ENCODE measurements at places on chromosomes 1 and 21. TPM values are rescaled to one million over a fixed set of nuclear protein-coding genes. Genes with fewer than 3 reads are reported as not detected.
A peak's percentile ranks its signal among the peaks of the same experiment; 100 is the strongest.

DNA sequence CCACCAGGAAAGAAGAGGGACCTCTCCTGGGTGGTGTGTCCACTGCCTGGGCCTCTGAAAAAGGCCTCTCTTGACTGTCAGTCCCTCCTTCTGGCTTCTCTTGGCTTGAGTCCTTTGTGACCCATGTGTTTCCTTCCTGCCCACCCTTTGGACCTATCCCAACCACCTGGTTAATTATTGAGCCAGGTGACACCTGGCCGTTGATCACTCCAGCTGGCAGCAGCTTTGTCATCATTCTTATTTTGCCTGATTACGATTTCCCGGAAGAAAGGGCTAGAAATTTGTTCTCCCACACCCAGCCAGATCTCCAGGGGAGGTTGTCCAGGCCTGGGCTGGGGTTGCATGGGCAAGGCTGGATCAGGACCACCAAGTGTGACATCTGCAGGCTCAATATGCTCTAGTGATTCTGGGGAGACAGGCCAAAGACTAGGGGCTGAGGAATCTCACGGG, 24.8 kb downstream of the CSF1 start:
- H3K4me3 ChIP-seq: no peak overlapping the region
- H3K27ac ChIP-seq: no peak overlapping the region
- no peak for DNase-seq
- H3K27me3 ChIP-seq: no peaks in the 10 kb centered on the region
- H3K36me3 ChIP-seq: no peaks in the 10 kb centered on the region
- H3K4me1 ChIP-seq: peaks cover 21% of the 10 kb centered on the region

DNA sequence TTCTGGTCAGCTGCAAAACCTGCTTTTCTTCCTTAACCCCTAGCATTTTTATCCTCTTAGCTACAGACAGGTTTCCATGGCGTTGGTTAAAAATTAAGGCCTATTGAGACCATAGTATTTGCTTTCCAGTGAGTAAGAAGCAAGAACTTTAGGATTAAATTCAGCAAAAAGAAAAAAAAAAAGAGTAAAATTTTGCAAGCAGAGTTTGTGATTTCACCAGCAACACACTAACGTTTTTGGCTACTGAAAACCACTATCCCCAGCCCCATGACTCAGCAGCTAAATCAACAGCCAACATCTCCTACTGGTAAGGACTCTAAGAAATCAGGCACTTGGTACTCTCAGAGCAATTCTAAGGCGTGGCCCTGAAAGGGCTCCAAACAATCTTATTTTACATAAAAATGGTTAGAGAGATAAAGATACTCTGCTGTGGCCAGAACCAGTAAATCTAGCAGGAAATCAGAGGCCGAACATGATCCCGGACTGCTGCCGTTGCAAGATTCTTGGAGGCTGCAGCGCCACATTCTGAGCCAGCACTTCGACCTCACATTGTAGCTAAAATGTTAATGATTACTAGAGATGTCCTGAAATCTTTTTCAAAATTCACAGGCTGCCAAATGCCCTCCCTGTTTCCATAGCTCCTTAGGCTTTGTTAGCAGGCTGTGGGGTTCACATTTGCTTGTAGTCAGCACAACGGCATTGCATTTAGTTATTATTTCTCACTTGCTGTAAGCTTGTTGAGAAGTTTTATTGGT, 1.6 kb upstream of the ENO1 start:
- H3K4me1 ChIP-seq: peaks cover 31% of the 10 kb centered on the region
- peak; percentile 97 for DNase-seq
- peak overlapping the region; percentile 85 for H3K4me3 ChIP-seq
- H3K27me3 ChIP-seq: no peaks in the 10 kb centered on the region

DNA sequence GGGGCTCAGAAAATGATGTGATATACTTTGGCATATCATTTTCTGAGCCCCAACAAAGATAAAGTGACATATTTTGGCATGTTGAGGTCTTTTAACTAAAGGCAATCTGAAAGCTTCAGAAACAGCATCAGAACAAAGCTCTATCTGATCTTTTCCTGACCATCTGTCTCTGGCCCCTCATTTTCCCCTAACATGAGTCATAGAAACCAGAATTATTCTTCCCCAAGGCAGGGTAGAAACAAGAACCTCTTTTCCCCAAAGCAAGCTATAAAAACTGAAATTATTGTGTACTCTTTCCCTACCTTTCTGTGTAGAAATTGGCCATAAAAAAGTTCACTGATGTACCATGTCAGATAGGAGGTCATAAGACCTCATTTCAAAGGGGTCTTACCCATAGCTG, 48.7 kb upstream of the PLA2G4A start:
- DNase-seq: no peak
- H3K4me3 ChIP-seq: no peak overlapping the region
- H3K36me3 ChIP-seq: no peaks in the 10 kb centered on the region
- H3K27ac ChIP-seq: no peak overlapping the region
- no peaks in the 10 kb centered on the region for H3K4me1 ChIP-seq
- H3K27me3 ChIP-seq: no peaks in the 10 kb centered on the region

GRCh38 chr21:39127506-39127905, 55.7 kb downstream of the PSMG1 start:
- no peak overlapping the region for H3K4me3 ChIP-seq
- no peaks in the 10 kb centered on the region for H3K27me3 ChIP-seq
- H3K4me1 ChIP-seq: no peaks in the 10 kb centered on the region
- no peak overlapping the region for H3K27ac ChIP-seq
- DNase-seq: no peak

DNA sequence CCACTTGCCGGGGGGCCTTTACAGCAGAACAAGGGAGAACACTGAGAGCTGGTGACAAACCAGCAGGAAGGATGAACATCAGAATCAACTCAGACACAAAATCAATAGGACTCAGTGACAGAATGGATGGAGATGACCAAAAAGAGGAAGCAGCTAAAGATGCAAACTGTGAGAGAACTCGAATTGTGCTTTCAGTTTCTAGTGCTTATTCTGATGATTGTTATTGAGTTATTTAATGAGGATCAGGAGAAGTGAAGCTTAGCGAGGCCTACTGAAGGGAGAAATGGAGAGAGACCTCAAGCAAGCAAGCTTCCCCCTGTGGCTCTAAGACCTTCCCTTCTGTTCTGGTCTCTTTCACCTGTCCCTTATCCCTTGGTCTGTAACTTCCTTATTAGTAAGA, 30.3 kb upstream of the TMEM125 start:
- no peaks in the 10 kb centered on the region for H3K27me3 ChIP-seq
- no peaks in the 10 kb centered on the region for H3K36me3 ChIP-seq
- no peaks in the 10 kb centered on the region for H3K4me1 ChIP-seq
- no peak overlapping the region for H3K27ac ChIP-seq

DNA sequence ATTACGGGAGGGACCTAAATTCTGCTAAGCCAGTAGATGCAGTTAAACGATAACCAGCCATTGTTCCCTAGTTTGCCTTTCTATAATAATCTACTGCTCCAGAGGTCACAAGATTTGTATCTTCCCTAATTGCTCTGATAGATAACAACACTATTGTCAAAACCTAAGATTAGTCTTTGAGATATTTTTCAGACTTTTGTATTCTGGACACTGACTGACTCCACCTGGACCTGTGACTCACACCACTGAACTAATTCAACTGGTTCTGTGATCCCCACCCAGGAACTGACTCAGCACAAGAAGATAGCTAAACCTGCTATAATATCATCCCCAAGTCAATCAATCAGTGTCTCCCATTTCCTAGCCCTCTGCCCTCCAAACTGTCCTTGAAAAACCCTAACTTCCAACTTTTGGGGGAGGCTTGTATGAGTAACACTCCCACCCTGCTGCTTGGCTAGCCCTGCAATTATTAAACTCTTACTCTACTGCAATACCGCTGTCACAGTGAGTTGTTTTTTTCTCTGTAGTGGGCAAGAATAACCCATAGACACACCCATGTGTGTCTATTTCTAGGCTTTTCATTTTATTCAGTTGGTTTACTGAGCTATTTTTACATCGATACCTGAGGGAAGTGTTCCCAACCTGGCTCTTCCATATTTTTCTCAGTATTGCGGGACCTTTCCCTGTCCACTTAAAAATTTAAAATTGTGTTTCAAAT, 11.2 kb downstream of the KIFAP3 start:
- no peak overlapping the region for H3K4me3 ChIP-seq
- no peaks in the 10 kb centered on the region for H3K36me3 ChIP-seq
- H3K27ac ChIP-seq: no peak overlapping the region

DNA sequence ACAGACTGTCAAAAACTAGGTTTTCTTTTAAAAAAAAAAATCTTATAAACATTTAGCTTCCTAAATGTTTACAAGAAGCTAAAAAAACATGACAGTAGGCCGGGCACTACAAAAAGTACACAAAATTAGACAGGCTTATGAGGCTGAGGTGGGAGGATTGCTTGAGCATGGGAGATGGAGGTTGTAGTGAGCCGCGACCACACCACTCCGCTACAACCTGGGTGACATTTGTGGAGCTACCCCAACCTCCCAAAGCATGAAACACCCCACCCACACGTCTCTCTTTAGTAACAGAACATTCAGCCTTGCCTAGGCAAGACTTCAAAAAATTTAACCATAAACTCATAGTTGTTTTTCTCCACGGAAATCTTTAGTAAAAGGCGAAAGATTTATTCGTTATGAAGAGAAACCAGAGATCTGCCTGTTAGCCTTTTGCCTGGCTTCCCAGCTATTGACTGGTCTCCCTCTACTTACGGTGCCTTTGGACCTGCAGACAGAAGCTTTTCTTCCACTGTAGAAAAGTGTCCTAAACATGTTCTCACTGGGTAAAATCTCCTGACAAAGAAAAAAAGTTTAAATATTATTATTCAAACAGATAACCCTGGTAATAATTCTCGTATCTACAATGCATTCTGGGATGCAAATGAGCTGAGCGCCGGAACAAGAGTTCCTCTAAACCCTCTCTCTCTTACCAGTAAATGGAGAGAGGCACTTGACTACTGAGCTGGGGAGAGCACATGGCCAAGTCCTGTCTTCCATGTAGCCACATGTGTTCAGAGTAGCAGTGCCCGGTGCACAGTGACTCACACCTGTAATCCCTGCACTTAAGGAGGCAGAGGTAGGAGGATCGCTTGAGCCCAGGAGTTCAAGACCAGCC, 9.2 kb downstream of the RNU5D-1 start:
- peak; percentile 58 for DNase-seq
- no peaks in the 10 kb centered on the region for H3K27me3 ChIP-seq
- no peaks in the 10 kb centered on the region for H3K36me3 ChIP-seq
- H3K27ac ChIP-seq: 0 out of 2 replicates have a peak overlapping the region, but pooled peaks have one; percentile 28

- DNase-seq: peak; percentile 60
- no peaks in the 10 kb centered on the region for H3K4me1 ChIP-seq
- no peak overlapping the region for H3K27ac ChIP-seq
- H3K4me3 ChIP-seq: no peak overlapping the region
- H3K36me3 ChIP-seq: no peaks in the 10 kb centered on the region
Measured at GRCh38 chr21:14120091-14120734, 90.5 kb downstream of the LIPI start.

- no peaks in the 10 kb centered on the region for H3K36me3 ChIP-seq
- H3K27me3 ChIP-seq: no peaks in the 10 kb centered on the region
- peak; percentile 15 for DNase-seq
- no peaks in the 10 kb centered on the region for H3K4me1 ChIP-seq
- no peak overlapping the region for H3K27ac ChIP-seq
- H3K4me3 ChIP-seq: no peak overlapping the region
Measured at GRCh38 chr1:186792870-186793581, 35.7 kb upstream of the PLA2G4A start.

- H3K4me3 ChIP-seq: no peak overlapping the region
- peak; percentile 34 for DNase-seq
- H3K27me3 ChIP-seq: no peaks in the 10 kb centered on the region
- peaks cover 22% of the 10 kb centered on the region for H3K4me1 ChIP-seq
- no peak overlapping the region for H3K27ac ChIP-seq
- H3K36me3 ChIP-seq: peaks cover 12% of the 10 kb centered on the region
Measured at GRCh38 chr1:42179275-42179674, 14.7 kb upstream of the GUCA2A start.

GRCh38 chr21:40386294-40386911, 460.6 kb downstream of the DSCAM start:
- peak; percentile 12 for DNase-seq
- no peak overlapping the region for H3K4me3 ChIP-seq
- H3K4me1 ChIP-seq: no peaks in the 10 kb centered on the region

GRCh38 chr1:247177755-247178154, 5.9 kb upstream of the ZNF124 start:
- H3K27me3 ChIP-seq: no peaks in the 10 kb centered on the region
- H3K36me3 ChIP-seq: no peaks in the 10 kb centered on the region
- H3K4me1 ChIP-seq: no peaks in the 10 kb centered on the region

DNA sequence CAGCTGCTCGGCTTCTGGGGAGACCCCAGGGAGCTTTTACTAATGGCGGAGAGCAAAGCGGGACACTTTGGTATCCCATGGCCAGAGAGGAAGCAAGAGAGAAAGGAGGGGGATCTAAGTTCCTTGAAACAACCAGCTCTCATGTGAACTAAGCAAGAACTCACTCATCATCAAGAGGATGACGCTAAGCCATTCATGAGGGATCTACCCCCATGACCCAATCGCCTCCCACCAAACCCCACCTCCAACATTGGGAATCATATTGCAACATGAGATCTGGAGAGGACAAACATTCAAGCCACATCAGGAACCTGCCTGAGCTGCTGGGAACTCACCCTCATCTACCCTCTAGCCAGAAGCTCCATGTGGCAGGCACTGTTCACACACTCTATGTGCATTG, 372.1 kb upstream of the RUNX1 start:
- peaks cover 8% of the 10 kb centered on the region for H3K4me1 ChIP-seq
- H3K27me3 ChIP-seq: no peaks in the 10 kb centered on the region
- H3K36me3 ChIP-seq: no peaks in the 10 kb centered on the region
- no peak overlapping the region for H3K4me3 ChIP-seq
- no peak for DNase-seq
- H3K27ac ChIP-seq: no peak overlapping the region

- no peaks in the 10 kb centered on the region for H3K27me3 ChIP-seq
- H3K27ac ChIP-seq: no peak overlapping the region
- no peaks in the 10 kb centered on the region for H3K36me3 ChIP-seq
- H3K4me1 ChIP-seq: peaks cover 13% of the 10 kb centered on the region
Measured at GRCh38 chr1:22412932-22413727, 38.5 kb upstream of the ZBTB40 start.

- DNase-seq: peak; percentile 38
- H3K4me3 ChIP-seq: no peak overlapping the region
- no peaks in the 10 kb centered on the region for H3K36me3 ChIP-seq
- no peaks in the 10 kb centered on the region for H3K27me3 ChIP-seq
- peak overlapping the region; percentile 20 for H3K27ac ChIP-seq
- peaks cover 33% of the 10 kb centered on the region for H3K4me1 ChIP-seq
Measured at GRCh38 chr1:100736324-100736723, 16.8 kb downstream of the VCAM1 start.

Gene ARHGAP30
- not detected for total RNA-seq

Gene MYBPH
- total RNA-seq: 1.4 TPM

Gene GOLT1A
- total RNA-seq: not detected

Gene TMPRSS3
- not detected for total RNA-seq

Gene TCHHL1
- total RNA-seq: not detected

Gene SH3BGR
- total RNA-seq: 4.4 TPM

Gene CD48
- total RNA-seq: not detected

Gene NBPF10
- 2.3 TPM for total RNA-seq

Gene B3GALT2
- total RNA-seq: 4.7 TPM

Gene FASLG
- total RNA-seq: not detected

Gene C8A
- not detected for total RNA-seq

Gene RIPK4
- total RNA-seq: 1.0 TPM

Gene CFAP57
- total RNA-seq: 0.32 TPM
